ENCODE measurements at places on chromosomes 3 and 15.
A peak's percentile ranks its signal among the peaks of the same experiment; 100 is the strongest.

GRCh38 chr3:52513281-52513680 is 18.1 kb downstream of the STAB1 start:
- DNase-seq = no peak

GRCh38 chr3:87227835-87228144 is 681 bp downstream of the CHMP2B start:
- no peak for DNase-seq

DNA sequence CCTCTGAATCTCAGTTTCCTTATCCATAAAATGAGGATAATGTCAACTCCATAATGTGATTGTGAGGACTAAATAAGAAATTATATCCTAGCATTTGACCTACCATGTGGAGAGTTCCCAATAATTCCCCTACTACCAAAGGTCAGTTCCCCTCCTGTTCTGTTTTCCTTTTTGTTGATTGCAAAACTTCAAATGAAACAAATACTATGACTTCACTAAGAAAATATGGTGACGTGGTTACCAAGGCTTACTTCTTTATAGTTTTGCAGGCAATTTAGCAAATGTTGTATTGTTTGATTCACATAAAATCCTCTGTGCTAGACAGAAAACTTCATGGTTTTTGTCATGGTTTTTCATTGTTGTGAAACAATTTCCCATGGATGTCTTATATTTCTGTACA is 153.8 kb upstream of the RORA start:
- no peak for DNase-seq

- DNase-seq = no peak
These were observed 104.1 kb upstream of the LPP start for GRCh38 chr3:188049606-188050530.

DNA sequence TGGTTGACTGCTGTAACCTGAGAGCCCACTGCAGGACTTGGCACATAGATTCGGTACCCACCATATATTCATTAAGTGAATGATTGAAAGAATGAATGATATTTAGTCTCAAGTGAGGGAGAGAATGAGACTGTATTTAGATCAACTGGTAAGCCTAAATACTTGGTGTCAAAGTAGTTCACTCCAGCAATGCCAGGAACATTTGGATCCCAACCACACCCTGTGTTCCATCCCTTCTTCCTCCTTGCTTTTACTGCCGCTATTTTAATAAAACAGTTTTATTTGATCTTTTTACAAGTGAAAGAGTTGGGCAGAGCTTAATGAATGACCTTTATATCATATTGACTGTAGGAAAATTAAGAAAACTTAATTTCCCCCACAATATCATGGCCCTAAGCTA is 473.6 kb upstream of the CBLB start:
- no peak for DNase-seq

GRCh38 chr3:142577696-142578328 is 721 bp downstream of the ATR start:
- DNase-seq = peak; percentile 16

All from bronchial epithelial cell (primary cell).